ENCODE measurements at places on chromosomes 13 and 19. TPM values are rescaled to one million over a fixed set of nuclear protein-coding genes. Genes with fewer than 3 reads are reported as not detected.

DNA sequence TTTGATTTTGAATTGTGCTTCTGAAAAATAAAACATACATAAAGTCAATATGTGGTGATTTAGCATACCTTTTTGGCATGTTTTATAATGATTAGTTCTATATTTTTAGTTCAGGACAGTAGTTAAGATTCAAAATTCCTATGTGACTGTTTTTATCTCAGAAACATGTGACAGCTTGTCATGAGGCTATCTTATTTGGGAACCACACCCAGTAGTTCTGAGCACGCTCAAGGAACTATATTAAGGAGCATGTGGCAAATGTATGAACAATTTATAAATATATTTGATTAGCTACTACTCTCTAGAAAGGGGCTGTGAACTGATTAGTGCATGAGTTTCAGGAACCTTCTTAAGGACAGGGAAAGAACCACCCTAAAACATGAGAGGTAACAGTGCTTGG is 38.8 kb downstream of the FGF9 start:
- DNase-seq = no peak

DNA sequence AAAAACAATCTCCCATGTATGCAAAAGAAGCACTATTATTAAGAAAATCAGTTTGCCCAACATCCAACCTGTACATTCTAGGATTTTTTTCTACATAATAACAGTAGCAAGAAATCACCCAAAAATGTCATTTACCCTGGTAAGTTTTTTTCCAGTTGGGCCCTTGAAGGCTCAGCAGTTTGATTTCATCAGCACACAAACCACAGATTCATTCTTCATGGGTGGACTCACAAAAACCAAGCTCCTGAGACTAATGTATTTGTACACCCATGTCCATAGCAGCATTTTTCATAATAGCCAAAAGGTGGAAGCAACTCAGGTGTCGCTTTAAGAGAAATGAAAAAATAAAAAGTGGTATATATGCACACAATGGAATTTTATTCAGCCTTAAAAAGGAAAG is 210.1 kb downstream of the TBC1D4 start:
- DNase-seq = no peak

The ZNF560 gene
- not detected for total RNA-seq

- no peak for DNase-seq
Observed at GRCh38 chr13:99377641-99378040, 70.4 kb upstream of the GPR183 start.

- DNase-seq = no peak
Observed at GRCh38 chr19:4295972-4296771, 6.0 kb downstream of the TMIGD2 start.

DNA sequence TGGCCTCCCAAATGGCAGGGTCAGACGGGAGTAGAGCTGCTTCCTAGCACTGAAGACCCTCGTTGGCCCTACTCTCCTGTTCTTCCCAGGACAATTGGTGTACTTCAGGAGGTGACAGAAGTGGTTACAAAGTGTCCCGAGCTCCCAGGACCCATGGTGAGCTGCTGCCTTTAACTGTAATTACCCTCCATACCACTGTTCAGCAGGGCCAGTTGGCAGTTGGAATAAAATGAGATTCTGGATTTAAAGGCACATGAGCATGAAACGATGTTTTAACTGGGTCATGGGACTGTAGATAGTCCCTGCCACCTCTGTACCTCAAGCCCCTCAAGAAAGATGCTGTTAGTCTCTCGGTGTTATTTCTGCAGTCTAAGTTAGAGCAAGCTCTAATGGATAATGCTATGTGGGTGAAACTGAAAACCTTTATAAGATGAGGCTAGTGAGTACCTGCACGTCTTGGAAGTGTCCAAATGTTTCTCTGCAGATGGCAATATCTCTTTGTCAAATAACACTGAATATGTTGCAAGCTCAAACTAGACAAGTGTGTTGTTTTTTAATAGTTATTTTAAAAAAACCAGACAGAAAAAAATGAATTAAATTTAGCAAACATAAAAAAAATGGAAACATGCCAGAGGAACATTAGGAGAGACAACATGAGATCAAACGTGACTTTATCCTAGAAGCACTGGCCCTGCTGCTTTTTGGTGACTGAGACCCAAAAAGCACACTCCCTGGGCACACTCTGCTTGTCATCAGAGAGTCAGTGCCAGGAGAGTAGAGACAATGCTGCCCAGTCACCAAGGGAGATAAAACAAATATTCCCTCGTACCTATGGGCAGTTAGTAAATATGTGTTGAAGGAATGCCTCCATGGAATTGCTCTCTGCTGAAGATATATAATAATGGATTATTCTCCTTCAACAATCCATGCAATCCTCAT is 266.3 kb downstream of the LMO7 start:
- DNase-seq = no peak

The GPR12 gene
- 0.19 TPM for total RNA-seq

DNA sequence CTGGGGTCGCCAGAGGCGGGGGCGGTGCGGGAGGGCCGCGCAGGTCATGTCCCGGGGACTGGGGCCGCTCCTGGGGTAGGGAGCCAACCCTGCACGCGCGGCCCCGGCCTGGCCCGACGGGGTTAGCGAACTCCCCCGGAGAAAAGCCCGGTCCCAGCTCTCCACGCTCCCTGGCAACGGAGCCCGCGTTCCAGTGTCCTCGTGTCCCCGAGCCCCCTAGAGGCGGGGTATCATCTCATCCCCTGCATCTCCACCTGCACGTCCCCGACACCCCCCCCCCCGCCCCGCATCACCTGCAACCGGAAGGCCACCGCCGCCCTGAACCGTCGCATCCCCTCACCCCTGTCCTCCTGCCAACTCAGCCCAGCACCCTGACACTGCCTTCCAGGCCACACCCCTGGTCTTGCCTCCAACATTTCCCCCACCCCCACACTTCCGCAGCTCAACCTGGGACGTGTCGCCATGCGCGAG is 2.7 kb downstream of the WDR88 start:
- DNase-seq = no peak

DNA sequence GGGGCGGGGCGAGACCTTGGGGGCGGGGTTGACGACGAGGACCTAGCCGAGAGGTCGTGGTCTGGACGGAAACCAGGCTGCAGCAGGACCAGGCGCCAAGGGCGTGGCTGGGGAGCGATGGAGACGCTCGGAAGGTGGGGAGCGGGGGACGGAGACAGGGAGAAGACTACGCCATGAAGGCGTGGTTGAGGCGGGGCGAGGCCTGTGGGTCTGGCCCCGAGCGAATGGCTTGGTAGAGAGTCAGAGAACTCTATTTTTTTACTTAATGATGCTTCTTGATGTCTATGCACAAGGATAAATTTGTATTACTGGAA is 674 bp upstream of the FBXL12 start:
- DNase-seq = no peak

DNA sequence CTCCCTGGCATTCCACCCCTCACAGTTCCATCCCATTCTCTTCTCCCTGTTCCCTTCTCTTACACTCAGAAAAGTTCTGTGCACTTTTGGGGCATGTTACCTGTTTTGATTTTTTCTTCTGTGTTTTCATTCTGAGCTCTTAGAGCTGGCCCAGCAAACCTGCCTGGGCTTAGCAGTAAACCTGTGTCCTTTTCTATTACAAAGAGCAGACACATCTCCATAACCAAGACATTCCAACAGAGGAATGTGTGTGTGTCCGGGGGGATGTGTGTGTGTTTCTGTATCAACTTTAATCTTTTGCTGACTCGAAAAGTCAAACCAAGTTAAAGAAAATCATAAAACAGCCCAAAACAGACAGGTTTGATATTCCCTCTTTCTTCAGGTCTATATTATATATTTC is 49.1 kb upstream of the SOX21 start:
- no peak for DNase-seq

- DNase-seq = peak; percentile 80
Observed at GRCh38 chr19:10505583-10506229, 2.5 kb upstream of the KEAP1 start.

The CRX gene
- not detected for total RNA-seq

The STARD13 gene
- total RNA-seq = 36.4 TPM

DNA sequence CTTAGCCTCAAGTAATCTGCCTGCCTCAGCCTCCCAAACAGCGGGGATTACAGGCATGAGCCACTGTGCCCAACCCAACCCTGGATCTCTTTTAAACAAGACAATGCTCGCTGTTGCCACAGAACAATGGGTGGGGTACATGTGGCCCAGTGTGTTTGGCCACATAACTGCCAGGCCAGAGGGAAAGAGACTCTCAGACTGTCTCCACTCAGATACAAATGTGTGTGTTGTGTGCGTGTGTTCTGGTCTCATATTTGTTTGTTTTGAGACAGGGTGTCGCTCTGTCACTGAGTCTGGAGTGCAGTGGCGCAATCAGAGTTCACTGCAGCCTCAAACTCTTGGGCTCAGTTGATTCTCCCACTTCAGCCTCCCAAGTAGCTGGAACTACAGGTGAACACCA is 25.8 kb downstream of the LDLR start:
- DNase-seq = no peak

The HOMER3 gene
- total RNA-seq = 15.2 TPM

The NAPSA gene
- 0.27 TPM for total RNA-seq

GRCh38 chr13:73532987-73533510 is 474.2 kb downstream of the KLF5 start:
- DNase-seq = no peak

The CBARP gene
- 1.2 TPM for total RNA-seq

The ZNF793 gene
- 5.4 TPM for total RNA-seq

The HTR2A gene
- total RNA-seq = not detected

The ATP1A3 gene
- total RNA-seq = 342 TPM

The FCAR gene
- total RNA-seq = 0.27 TPM

- DNase-seq = no peak
Observed at GRCh38 chr13:99974296-99974938, 2.9 kb upstream of the ZIC5 start.
